ENCODE measurements at places on chromosomes 3 and 15.

- no peak for DNase-seq
Measured at GRCh38 chr3:148641722-148642121, 56.0 kb upstream of the AGTR1 start.

DNA sequence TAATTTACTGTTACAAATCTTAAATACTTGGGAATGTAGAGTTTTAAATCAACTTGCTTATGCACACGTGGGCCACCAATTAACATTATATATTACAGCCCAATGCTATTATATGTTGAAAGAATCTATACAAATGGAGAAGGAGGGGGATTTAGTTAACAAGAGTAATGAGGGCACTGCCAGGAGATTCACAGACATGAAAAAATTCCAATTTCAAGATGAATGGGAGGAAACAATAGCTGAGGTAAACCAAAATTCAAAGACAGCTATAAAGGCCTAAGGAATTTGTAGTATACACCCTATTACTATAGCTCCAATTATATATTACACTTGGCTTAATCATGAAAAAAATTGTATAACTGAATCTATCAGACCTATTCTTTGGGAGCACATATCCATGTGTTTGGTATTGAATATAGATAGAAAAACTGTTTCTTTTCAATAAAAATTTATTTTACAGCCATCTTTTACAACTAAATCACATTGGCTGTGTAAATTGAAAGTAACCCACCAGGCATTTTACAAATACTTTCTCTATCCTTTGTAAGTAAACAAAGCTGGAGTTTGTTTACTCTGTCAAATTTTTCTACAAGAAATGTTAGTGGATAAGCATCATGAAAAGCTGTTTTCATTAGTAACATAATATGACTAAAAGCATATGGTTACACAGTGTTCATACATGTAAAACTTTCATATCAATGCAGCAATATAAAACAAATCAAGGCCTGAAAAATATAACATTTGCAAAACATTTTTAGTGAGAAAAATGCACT lies 1045.8 kb downstream of the ROBO1 start:
- DNase-seq: peak; percentile 52

- no peak for DNase-seq
Measured at GRCh38 chr3:143697975-143698374, 150.3 kb downstream of the SLC9A9 start.

DNA sequence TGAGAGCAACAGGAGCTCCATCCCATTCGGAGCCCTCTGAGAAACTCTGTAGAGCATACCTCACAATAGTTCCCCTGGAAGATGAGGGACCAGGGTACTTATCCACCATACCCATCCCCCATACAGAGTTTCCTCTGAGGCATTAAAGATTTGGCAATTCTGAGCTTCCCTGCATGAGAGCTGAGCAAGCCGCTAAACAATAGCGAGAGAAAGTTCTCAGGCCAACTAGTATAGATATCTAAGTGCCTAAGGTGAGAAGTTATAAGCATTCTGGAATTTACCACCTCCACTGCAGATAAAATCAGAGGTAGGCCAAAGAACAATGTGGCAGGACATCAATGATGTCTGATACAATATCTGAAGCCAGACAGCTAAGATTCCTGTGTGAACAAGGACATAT lies 129.1 kb upstream of the MBNL1 start:
- no peak for DNase-seq

GRCh38 chr3:59450946-59451763 lies 401.3 kb upstream of the CFAP20DC start:
- DNase-seq: no peak

GRCh38 chr3:171206283-171206682 lies 179.8 kb upstream of the SLC2A2 start:
- no peak for DNase-seq

DNA sequence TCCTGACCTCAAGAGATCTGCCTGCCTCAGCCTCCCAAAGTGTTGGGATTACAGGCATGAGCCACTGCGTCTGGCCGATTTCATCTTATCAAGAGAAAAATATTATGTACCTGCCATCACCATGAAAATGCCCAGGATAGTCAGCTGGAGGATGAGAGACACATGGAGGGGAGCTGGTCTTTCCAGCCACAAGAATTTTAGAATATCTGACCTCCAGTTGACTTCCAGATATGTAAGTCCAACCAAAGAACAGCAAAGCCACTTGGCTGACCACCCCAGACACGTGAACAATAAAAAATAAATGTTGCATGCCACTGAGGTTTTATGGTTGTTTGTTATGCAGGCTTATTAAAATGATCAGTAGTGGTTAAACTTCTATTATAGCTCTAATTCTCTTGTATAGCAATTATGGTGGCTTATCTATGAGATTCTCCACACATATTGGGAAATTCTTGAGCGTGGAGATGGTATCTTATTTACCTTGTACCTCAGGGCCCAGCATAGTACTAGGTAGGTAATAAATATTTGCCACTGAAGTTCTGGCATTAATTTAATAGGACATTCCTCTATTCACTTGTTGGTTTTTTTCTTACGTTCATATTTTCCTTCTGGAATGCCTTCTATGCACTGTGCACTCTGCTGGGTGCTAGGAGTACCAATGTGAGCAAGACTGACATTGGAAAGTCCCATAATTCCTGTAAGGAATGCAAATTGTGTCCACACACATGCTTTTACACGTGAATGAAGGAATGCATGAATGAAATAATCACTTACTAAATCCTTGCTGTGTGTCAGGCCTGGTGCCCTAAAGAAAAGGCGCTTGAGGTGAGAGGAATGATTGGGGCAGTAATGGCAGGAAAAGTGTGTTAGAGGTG lies 77.6 kb downstream of the EDEM1 start:
- no peak for DNase-seq

- DNase-seq: peak; percentile 94
Measured at GRCh38 chr3:11096266-11097139, 57.8 kb upstream of the HRH1 start.

DNA sequence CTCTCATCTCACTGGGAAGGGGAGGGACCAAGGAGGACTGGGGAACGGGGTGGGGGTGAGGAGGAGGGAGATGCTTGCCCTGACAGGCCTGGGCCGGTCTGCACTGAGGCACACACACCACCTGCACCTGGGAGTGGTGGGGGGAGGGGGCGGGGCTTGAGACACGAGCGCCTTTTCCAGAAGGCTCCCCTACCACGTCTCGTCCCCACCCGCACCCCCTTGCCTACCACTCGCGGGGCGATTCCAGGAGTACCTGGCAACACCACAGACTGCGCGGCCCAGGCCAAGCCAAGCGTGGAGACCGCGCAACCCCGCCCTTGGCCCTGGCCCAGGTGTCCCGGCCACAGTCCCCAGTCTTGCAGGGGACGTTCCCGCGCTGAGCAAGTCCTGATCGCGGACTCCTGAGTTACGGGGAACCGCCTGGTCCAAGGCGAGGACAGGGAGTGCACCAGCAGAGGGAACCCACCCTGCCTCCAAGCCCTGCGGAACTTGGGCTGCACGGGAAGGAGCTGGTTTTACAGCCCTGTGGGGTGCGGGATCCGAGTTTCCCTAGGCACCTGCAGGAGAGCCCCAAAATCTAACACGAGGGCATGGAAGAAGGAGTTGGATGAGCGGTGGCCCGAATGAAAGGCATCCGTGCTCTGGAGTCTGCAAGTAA lies 68.1 kb upstream of the SH3GL3 start:
- DNase-seq: no peak

DNA sequence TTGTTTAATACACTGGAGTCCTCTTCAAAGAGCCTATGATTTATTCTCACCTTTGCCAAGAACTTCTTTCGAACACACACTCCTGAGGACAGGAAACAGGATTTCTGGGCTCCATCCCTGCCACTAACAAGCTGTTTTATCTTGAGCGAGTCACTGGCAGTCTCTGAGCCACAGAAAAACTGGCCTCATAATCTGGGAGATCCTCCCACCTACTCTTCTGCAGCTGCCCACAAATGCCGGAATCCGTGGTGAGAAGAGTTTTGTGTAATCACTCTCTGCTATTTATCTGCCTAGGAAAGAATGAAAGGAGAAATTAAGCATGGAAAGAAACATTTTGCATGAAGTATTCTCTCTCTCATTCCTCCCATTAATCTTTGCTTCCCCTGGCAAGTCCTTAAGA lies 172.0 kb upstream of the TRIM42 start:
- no peak for DNase-seq

GRCh38 chr3:97711654-97712053 lies 52.9 kb upstream of the ARL6 start:
- no peak for DNase-seq

DNA sequence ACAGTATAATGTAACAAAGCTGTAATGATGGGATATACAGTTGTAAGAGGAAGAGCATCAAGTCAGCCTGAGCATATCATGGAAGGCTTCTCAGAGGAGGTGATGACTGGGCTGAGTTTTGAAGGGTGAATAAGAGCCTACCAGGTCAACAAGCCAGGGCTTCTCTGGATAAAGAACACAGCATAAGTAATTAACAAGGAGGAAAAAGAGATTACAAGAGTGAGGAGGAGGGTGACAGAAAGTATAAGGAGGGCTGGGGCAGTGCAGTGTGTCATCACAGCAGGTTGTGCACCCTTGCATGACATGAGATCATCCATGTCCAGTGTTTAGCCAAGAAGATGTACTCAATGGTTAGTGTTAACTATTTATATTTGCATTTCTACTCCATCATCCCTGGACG lies 16.9 kb upstream of the SPATA12 start:
- DNase-seq: no peak

DNA sequence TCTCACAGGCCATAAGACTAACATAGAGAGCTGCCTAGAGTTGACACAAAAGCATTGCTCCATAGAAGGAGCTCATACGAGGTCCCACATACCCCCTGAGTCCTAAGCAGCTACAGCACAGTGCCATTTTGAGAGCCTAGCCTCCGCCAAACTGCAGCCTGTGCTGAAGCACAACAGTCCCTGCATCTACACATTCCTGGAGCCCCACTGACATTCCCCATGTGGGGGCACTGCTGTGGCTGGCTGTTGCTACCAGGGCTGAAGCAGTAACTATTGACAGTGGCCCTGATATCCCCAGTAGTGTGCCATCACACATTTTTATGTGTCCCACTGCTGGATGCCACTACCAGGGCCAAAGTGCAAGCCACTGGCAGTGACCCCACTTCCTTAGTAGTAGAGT lies 80.3 kb downstream of the CERS3 start:
- no peak for DNase-seq

GRCh38 chr15:49415149-49415548 lies 7.9 kb upstream of the FGF7 start:
- peak; percentile 32 for DNase-seq

GRCh38 chr3:183764847-183765731 lies 60.3 kb downstream of the MAP6D1 start:
- DNase-seq: peak; percentile 80

GRCh38 chr3:155079468-155079745 lies 712 bp upstream of the MME start:
- DNase-seq: peak; percentile 76

DNA sequence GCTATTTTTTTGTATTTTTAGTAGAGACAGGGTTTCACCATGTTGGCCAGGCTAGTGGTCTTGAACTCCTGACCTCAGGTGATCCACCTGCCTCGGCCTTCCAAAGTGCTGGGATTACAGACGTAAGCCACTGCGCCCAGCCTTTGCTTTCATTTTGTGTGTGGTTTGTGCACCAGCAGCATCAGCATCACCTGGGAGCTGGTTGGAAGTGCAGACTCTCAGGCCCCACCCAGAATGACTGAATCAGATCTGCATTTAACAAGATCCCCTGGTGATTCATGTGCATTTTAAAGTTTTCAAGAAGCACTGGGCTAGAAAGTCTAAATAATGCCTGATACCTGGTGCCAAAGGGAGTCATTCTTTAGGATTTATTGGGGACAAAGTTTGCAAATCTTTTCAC lies 73.4 kb upstream of the BNIP2 start:
- DNase-seq: no peak

GRCh38 chr3:196273655-196274054 lies 13.9 kb downstream of the PCYT1A start:
- DNase-seq: no peak

- DNase-seq: peak; percentile 75
Measured at GRCh38 chr3:12662593-12663400, 1.1 kb downstream of the RAF1 start.

- DNase-seq: no peak
Measured at GRCh38 chr3:81295906-81296577, 465.4 kb downstream of the GBE1 start.

DNA sequence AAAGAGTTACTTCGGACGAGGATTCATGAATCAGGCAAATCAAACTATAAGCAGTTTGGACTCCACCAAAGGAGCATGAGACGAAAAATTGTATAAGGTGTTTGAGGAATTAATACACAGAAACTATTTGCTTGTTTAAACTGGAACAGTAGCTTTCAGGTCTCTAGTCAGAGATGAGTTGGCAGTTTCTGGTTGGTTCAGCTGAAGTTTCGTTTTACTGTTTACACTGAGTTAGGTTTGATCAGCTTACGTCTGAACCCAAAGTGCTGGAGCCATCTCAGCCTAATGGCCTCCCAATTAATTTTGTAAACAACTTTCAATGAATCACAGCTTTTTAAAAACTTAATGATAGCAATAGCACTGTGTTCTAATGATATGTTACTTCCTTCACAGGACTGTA lies 703.7 kb downstream of the NLGN1 start:
- DNase-seq: no peak

GRCh38 chr3:27526614-27527315 lies 42.6 kb upstream of the SLC4A7 start:
- no peak for DNase-seq

GRCh38 chr3:134340362-134340981 lies 33.8 kb downstream of the AMOTL2 start:
- no peak for DNase-seq

DNA sequence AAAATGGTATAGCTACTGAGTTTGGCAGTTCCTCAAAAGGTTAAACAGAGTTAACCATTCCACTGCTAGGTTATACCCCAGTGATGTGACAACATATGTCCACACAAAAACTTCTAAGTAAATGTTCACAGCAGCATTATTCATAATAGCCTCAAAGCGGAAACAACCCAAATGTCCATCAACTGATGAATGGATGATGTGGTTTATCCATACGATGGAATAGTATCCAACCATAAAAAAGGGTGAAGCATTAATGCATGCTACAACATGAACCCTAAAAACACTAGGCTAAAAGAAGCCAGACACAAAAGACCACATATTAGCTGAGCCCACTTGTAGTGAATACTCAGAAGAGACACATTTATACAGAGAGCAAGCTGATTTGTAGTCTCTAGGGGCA lies 9.0 kb downstream of the XXYLT1 start:
- no peak for DNase-seq

- DNase-seq: no peak
Measured at GRCh38 chr3:187798126-187798525, 52.9 kb upstream of the BCL6 start.

DNA sequence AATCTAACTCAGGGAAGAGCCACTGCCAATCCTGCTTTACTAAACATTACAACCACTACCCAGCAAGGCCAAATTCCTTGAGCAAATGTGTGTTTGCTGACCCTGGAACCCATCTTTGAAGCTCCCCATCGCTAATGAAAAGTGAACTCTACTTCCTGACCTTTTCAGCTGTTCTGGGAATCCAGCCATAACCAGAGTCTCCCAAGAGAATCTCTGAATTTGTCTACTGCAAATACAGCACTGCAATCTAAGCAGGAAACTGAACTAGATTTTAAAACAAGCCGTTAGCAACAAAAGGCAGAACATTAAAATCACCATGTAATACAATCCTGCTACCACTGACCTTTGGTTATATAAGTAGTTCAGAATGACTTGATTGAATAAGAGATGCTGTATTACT lies 309.2 kb downstream of the MAGI1 start:
- peak; percentile 88 for DNase-seq

Data from adipocyte (in vitro differentiated cells).